ENCODE measurements at places on chromosomes 2 and 18. TPM values are rescaled to one million over a fixed set of nuclear protein-coding genes. Genes with fewer than 3 reads are reported as not detected.
A peak's percentile ranks its signal among the peaks of the same experiment; 100 is the strongest.

DNA sequence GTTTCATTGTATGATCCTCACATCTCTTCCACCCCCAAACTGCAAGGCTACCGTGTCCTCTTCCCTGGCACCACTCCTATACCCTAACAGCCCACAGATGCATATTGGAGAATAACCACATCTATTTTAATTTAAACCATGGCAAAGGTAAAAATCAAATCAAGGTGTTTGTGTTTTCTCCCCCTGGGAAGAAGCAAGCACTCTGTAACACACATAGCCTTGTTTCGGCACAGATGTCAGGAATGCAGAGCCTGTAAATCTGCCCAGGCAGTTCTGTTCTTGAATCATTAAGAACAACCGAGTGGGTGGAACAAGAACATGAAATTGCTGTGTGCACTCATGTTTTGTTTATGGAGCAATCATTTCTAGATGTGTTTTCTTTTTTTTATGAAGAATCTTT is 6.8 kb upstream of the COX7A2L start:
- DNase-seq: no peak

DNA sequence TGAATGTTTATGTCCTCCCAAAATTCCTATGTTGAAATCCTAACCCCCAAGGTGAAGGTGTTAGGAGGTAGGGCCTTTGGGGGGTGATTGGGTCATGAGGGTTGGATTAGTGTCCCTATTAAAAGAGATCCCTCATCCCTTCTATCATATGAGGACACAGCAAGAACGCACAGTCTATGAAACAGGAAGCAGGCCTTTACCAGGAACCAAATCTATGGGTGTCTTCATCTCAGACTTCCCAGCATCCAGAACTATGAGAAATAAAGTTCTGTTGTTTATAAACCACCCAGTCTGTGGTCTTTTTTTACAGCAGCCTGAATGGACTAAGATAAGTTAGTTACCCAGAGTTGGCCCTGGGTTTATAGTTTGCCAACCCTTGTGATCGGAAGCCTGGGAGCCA is 153.1 kb downstream of the INO80D start:
- no peak for DNase-seq

- DNase-seq: no peak
These were observed 24.6 kb downstream of the PHLPP1 start for GRCh38 chr18:62739911-62740310.

GRCh38 chr2:84899304-84900204 is 5.9 kb upstream of the TMSB10 start:
- DNase-seq: no peak

DNA sequence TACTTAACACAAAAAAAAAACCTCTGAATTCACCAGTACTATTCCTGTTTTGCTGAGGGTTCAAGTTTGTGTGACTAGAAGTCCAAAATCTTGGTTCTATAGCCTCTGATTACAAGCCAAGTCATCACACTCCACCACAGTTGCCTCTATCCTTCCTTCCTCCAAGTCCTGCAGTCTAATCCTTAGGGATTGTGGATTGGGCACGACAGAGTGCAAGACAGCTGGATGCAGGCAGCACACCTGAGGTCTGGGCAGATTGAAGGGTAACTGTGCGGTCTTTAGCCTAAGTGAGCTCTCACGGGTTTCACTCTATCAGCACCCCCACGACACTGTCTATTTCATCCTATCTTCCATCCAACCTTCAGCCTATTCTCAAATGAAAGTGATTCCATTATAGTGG is 299.4 kb upstream of the ID2 start:
- no peak for DNase-seq

DNA sequence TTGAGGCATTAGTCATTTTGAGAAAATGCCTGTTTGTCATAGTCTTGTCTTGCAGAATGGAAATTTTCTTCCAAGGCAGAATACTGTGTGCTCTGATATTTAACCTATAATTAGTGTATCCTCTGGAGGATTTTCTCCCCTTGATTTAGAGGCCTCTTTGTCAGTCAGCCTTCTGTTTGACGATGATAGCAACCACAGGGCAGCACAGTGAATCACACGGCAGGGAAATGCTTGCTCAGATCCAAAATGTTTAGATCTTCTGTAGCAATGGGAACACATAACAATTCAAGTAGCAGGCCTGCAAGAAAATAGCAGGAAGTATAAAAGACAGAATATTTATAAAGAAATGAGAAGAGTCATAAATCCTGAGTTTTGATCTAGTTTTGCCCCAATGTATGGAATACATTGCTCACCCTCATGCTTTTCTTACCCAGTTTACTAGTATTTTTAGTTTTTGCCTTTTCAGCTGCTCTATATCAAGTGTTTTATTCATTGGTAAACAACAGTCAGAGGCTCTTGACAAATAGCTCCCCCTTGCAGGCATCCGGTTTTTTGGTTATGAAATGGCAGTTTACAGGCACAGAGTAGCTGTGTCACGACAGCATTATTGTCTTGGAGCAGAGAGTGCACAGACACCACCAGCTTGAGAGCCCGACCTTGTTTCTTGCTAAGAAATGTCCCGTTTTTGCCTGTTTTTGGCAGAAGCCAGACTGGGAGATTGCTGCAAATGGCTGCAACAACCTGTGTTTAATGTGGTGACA is 185.1 kb downstream of the MYO3B start:
- peak; percentile 58 for DNase-seq

DNA sequence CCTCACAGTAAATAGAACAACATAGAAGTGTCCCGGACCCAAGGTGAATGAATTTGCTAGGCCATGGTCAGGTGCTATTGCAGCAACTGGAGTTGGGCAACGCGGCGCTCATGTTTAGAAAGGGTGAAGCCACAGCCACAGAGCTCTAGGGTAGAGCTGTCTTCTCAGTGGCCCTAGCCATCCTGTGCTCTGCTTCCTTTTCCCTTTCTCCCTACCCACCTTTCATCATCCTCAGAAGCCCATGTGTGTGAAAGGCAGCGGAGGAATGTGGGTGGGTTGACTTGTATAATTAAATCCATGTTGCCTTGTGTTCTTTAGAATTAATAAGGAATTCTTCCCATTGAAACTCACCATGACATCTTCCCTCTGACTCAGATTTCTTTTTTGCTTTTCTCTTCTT is 336.7 kb downstream of the OSR1 start:
- DNase-seq: no peak

GRCh38 chr2:240573516-240574385 is 5.5 kb downstream of the RNPEPL1 start:
- no peak for DNase-seq

DNA sequence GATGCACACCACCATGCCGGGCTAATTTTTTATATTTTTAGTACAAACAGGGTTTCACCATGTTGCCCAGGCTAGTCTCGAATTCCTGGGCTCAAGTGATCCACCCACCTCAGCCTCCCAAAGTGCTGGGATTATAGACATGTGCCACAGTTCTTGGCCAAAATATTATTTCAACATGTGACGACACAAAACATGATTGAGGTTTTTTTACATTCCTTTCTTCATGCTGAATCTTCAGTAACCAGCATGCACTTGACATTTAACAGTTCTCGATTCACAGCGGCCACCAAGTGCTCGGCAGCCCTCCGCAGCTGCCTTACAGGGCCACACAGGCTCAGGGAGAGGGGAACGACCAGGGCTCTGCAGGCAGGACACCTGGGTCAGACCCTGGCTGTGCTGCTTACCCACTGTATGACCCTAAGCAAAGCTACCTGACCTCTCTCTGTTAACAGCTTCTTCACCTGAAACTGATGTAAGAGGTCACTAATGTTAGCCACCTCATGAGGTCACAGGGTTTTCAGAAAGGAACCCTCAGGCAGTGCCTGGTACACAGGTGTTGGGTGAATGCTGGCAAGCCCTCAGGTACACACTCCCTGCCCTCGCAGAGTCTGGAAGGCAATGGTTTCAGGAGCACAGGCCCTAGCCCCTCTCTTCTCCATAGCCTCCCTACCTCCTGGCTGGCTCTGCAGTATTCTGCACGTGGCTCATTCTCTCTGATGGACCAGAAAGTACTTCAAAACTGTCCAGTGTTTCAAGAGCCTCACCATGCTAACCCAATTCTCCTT is 25.7 kb downstream of the TUBB6 start:
- no peak for DNase-seq

GRCh38 chr18:56727399-56727798 is 76.2 kb downstream of the WDR7 start:
- DNase-seq: peak; percentile 70

- no peak for DNase-seq
These were observed 3.5 kb upstream of the THUMPD2 start for GRCh38 chr2:39782591-39782990.

The GPR35 gene
- 14.6 TPM for total RNA-seq

The RAD51AP2 gene
- not detected for total RNA-seq

Measured in activated CD8-positive, alpha-beta T cell treated with anti-CD3 and anti-CD28 coated beads for 36 hours (primary cell).